ENCODE measurements at places on chromosomes 7 and 10.

DNA sequence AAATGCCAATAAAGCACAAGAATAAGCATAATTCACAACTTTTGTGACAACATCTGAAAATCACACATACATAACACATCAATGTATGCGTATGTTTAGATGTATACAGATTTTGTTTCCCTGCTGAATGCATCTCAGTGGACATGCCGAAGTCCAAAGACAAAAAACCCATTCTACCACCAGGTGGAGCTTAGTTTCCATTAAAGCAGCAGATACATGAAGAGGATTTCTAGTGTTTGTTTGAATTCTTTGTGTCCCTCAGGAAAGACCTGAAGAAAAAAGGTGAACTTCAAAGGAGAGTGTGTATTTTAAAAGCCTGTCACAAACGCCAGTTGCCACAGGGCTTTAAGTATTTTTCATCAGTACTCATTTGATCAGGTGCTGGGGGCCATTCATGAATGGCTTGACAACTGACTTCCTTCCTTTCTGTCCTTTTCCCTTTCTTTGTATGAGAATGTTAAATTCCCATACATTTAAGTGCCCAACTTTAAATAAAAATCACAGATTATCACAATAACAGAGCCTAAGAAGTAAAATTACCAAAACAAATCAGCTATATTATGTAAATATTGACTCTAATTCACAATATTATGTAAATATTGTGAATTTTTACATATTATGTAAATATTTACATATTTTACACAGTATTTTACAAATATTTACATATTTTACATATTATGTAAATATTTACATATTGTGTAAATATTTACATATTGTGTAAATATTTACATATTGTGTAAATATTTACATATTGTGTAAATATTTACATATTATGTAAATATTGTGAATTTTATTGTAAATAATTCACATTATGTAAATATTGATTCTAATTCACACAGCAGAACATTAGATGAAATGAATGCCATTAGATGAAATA, 343.0 kb downstream of the CRPPA start:
- H3K4me3 ChIP-seq: no peak overlapping the region
- DNase-seq: peak; percentile 80
- H3K4me1 ChIP-seq: no peaks in the 10 kb centered on the region
- no peaks in the 10 kb centered on the region for H3K27me3 ChIP-seq
- H3K27ac ChIP-seq: no peak overlapping the region
- no peaks in the 10 kb centered on the region for H3K36me3 ChIP-seq

- H3K27me3 ChIP-seq: no peaks in the 10 kb centered on the region
- DNase-seq: no peak
- H3K4me1 ChIP-seq: no peaks in the 10 kb centered on the region
- no peak overlapping the region for H3K27ac ChIP-seq
- H3K36me3 ChIP-seq: no peaks in the 10 kb centered on the region
Observed at GRCh38 chr7:64874562-64875250, 28.4 kb upstream of the ZNF273 start.

DNA sequence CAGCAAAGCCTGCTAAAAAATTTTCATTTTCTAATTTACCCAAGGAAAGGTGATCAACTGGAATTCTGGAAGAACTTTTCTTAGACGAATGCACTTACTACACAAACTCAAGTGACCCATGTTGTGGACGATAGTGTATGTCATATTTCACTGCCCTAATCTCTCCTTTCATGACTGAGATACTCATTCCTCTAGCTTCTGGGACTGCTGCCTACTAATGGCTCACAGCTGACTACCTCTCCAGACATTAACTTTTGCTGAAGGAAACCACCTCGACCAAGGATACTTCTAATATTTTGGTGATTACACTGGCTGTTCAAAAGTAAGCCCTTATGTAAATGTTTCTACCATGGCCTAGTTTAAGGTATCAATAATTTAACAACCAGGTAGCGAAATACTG, 959.9 kb upstream of the GHITM start:
- no peak for DNase-seq
- no peaks in the 10 kb centered on the region for H3K27me3 ChIP-seq
- H3K4me3 ChIP-seq: no peak overlapping the region
- H3K36me3 ChIP-seq: no peaks in the 10 kb centered on the region
- H3K27ac ChIP-seq: no peak overlapping the region
- H3K4me1 ChIP-seq: no peaks in the 10 kb centered on the region

- DNase-seq: no peak
- no peak overlapping the region for H3K27ac ChIP-seq
- no peak overlapping the region for H3K4me3 ChIP-seq
- no peaks in the 10 kb centered on the region for H3K27me3 ChIP-seq
- H3K4me1 ChIP-seq: no peaks in the 10 kb centered on the region
Observed at GRCh38 chr10:182441-183201, 47.4 kb downstream of the ZMYND11 start.

- H3K27ac ChIP-seq: no peak overlapping the region
- H3K4me3 ChIP-seq: no peak overlapping the region
- no peaks in the 10 kb centered on the region for H3K27me3 ChIP-seq
- no peaks in the 10 kb centered on the region for H3K36me3 ChIP-seq
- no peaks in the 10 kb centered on the region for H3K4me1 ChIP-seq
Observed at GRCh38 chr7:156218544-156219306, 406.5 kb upstream of the SHH start.
